ENCODE measurements at places on chromosomes 3 and 15.

- peak; percentile 57 for DNase-seq
Measured at GRCh38 chr15:90934256-90934948, 683 bp upstream of the UNC45A start.

DNA sequence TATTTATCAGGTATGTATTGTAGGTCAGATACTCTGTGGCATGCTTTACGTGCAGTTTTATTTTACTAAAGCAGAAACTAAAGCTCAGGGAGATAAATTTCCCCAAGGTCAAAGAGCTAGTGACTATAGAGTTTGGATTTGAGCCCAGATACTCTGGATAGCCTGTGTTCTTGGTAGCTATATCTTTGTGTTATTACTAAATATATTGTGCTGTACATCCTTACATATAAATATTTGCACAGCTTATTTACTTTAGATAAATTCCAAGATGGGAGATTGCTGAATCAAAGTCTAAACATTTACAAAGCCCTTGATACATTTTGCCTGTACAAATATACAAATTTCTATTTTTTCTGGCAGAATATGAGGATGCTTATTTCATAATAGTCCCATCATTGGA is 660.9 kb upstream of the NAALADL2 start:
- DNase-seq, result peak; percentile 20

DNA sequence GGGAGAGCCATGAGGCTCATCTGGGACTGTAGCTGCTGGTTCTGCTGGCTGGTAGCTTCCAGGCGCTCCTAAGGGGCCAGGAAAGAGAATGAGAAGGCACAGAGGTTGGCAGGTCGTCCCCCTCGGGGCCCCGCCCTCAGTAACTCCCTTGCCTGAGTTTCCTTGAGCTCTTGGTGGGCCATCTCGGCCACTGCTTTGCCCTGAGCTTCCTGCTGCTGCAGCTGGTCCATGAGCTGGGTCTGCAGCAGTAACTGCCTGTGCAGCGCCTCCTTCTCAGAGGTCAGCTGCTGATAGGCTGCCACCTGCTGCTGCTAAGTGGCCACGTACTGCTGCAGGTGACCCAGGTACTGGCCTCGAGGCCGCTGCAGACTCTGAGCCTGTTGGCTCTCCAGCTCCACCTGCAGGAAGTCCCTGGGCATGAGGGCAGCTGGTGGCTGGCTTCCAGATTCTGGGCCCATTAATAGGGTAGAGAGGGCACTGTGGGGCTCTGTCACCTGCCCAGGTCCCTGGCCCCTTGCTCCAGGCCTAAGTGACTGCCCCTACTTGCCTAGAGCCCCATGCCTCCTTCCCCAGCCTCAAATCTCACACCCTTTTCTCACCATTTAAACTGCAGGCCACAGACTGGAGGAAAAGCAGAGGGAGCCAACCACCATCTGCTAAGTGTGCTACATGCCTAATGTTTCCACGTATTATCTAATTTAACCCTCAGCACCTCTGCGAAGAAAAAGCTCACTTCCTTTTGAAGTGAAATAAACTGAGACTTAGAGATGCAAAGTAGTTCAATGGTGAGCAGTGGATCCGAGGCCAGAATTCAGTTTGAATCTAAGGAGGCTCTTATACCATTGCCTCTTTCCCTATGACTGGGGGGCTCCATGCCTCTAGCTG is 10.8 kb upstream of the VPS33B start:
- no peak for DNase-seq

- no peak for DNase-seq
Measured at GRCh38 chr3:69737392-69737791, 1.9 kb upstream of the MITF start.

- DNase-seq, result no peak
Measured at GRCh38 chr3:48896936-48897335, 1.7 kb downstream of the SLC25A20 start.

GRCh38 chr15:43517354-43518196 is at the start of gene MAP1A:
Gene MAP1A, plus strand, starts transcription at chr15:43517608. Its CDS starts 3,866 bp downstream, at chr15:43521474.
- DNase-seq, result no peak

- no peak for DNase-seq
Measured at GRCh38 chr3:86774082-86774691, 216.8 kb downstream of the VGLL3 start.

- DNase-seq, result no peak
Measured at GRCh38 chr15:62821384-62822131, 221.0 kb upstream of the TPM1 start.

GRCh38 chr15:85742186-85742821 is 52.4 kb downstream of the KLHL25 start:
- peak; percentile 69 for DNase-seq

DNA sequence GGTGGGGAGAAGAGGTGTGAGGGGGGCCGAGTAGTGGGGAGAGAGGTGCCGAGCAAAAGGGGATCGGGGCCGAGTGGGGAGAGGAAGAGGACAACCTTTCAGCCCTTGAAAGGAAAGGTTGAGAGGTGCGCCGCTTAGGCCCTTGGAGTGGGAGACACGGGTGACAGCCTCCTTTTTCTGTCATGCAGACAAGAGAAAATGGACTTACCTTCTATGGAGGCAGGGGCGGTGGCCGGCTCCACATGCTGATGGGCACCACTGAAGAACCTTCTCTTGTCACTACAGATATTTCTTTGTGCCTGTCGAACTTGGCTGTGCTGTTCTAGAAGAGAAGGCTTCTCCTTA is 421 bp downstream of the KLHL18 start:
- DNase-seq, result no peak

DNA sequence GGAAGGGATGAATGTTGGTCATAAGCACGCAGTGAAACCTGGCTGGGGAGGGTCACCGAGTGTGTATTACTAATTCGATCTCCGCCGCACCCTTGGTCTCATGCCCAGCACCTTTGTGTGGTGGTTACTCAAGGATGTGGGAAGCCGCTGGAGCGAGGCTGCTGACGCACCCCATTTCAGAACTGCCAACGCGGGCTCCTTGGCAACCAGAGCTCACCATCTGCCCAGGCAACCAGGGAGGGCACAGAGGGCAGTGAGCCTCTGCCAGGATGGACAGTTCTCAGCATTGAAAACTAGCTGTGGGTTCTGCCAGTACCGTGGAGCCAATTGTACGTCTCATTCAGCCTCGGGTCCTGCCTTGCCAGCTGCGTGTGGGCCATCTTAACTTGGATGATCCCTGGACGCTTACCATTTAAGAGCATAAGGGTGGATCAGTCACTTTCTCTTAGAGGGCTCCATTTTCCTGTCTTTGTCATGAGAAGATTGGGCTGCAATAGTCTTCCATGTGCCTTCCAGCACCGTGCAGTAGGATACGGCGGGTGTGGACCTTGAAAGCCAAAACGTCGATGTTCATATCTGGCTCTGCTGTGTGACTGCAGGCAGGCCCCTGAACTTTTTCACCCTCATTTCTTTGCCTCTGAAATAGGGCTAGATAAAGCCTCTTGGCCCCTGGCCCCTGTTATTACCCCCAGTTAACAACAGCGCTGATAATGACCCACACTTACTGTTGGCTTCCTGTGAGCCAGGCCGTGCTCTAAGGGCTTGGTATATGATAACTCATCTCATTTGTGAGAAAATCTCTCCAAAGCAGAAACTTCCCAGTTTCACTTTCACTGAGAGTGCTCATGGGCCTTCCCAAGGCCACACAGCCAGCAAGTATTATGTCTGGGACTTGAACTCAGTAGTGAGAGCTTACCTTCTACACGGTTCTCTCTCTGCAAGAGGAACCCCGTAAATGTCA is 238.8 kb downstream of the OPA1 start:
- DNase-seq, result no peak

GRCh38 chr3:153130312-153130977 is 31.6 kb upstream of the RAP2B start:
- peak; percentile 40 for DNase-seq

GRCh38 chr3:32844914-32845313 is 27.1 kb downstream of the TRIM71 start:
- no peak for DNase-seq

DNA sequence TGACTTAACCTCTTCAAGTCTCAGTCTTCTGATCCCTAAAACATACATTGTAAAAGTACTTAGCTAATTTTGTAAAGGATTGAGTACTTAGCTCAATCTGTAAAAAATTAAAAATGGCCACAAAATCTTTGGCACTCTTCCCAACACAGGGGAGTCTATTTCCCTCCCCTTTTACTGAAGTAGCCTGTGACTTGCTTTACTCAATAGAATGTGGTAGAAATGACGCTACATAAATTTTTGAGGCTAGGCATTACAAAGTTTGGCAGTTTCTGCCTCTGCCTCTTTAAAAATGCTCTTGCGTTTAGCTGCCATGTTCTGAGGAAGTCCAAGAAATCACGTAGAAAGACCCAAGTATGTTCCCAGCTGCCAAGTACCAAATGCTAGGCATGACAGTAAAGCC is 80.2 kb downstream of the CBLB start:
- no peak for DNase-seq

DNA sequence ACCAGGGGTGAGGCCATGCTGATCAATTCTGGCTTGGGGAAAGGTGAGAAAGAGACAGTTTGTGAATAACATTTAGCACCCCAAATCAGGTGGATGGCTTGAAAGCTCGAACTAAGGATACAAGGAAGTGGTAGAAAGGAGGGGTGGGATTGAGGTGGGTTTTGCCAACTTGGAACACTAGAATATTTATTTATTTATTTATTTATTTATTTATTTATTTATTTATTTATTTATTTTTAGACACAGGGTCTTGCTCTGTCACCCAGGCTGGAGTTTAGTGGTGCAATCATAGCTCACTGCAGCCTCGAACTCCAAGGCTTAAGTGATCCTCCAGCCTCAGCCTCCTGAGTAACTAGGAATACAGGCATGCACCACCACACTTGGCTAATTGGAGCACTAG is 31.0 kb upstream of the THSD4 start:
- DNase-seq, result no peak

DNA sequence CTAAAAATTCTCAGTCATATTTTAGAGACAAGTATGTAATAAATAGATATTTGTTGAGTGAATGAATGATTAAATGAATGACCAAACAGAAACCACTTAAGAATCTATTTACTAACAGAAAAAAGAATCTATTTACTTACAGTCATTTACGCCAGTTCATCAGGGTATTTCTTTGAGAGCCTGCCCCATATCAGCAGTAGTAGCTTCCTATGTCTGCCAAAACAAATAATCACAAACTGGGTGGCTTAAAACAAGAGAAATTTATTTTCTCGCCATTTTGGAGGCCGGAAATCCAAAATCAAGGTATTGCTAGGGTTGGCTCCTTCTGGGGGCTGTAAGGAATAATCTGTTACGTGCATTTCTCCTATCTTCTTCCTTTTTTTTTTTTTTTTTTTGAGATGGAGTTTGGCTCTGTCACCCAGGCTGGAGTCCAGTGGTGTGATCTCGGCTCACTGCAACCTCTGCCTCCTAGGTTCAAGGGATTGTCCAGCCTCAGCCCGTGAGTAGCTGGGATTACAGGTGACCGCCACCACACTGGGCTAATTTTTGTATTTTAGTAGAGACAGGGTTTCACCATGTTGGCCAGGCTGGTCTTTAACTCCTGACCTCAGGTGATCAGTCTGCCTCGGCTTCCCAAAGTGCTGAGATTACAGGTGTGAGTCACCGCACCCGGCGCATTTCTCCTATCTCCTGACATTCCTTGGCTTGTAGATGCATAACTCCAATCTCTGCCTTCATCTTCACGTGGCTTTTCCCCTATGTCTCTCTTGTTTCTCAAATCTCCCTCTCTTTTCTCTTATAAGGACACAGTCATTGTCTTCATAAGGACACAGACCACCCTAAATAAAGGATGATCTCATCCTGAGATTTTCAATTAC is 65.2 kb upstream of the SPPL2A start:
- no peak for DNase-seq

DNA sequence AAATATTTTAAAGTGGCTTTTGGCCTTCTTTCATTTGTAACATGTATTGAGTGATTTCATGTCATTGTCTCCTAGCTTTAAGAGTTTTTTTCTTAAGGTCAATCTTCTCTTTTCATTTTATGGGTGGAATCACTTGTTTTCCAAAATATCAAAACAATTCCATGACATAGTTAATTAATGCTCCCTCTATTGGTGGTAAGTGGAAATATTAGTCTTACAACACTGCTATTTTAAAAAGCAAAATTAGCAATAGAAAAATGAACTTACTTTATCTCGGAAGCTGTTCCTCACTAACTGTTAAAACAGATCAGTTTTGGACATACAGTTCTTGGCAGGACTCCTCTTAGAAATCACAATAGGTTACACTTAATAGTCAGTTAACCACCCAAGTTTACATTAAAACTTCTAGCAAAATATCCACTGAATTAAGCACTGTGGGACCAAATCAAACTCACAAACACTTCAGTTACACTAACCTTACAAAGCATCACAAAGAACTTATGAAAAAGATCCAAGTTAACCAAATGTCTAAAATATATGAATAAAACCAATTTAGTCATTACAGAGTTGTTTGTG is 42.4 kb downstream of the TIGIT start:
- DNase-seq, result no peak

DNA sequence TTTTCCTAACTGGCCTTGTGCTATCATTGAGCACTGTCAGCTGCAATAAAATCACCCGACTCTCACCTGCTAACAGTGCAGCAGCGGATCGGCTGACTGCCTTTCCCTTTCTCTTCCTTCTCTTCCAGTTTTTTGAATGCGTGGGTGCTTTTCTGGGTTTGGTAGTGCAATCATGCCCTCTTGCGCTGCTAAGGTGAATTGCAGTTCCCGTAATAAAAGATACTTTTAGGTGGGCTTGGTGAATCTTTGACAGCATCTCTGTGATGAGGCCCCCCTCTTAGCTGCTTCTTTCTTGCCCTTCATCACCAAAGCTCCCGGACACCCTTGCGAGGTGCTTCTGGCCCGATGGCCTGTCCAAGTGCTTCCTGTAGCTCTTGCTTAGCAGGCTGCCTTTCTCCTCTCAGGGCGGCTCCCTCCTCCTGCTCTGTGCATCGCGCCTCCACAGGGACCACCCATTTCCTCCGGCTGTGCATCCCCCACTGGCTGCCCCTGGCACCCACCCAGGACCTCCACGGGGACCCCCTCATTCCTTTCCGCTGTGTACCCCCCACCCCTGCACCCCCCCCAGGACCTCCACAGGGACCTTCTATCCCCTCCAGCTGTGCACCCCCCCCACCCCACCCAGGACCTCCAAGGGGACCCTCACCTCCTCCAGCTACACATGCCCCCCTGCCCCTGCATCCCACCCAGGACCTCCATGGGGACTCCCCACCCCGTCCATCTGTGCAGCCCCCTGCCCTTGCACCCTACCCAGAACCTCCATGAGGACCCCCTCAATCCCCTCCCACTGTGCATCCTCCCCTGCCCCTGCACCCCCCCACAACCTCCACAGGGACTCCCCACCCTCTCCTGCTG is 50.8 kb upstream of the RPL32 start:
- DNase-seq, result peak; percentile 29

- DNase-seq, result no peak
Measured at GRCh38 chr3:16119887-16120286, 54.6 kb upstream of the GALNT15 start.

DNA sequence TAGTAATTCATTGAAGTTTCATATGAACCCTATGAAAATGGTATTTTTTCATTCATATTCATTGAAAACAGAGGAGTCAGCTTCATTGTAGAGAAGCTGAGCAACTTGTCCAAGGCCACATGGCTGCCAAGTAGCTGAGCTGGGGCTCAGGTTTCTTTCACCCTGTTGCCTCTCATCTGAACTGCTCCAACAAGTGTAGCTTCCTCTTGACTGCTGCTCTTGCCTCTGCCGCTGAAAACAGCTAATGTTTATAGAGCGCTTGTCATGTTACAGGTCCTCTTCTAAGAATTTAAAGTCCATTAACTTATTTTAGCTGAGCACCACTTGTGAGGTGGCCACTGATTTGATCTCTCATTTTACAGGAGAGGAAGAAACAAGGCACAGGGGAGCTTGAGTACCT is 81.1 kb downstream of the PDCD6IP start:
- no peak for DNase-seq
